ENCODE measurements at places on chromosomes 11 and 22. TPM values are rescaled to one million over a fixed set of nuclear protein-coding genes. Genes with fewer than 3 reads are reported as not detected.

GRCh38 chr11:126135235-126136176 lies 72.8 kb upstream of the CDON start:
- no peak for DNase-seq

DNA sequence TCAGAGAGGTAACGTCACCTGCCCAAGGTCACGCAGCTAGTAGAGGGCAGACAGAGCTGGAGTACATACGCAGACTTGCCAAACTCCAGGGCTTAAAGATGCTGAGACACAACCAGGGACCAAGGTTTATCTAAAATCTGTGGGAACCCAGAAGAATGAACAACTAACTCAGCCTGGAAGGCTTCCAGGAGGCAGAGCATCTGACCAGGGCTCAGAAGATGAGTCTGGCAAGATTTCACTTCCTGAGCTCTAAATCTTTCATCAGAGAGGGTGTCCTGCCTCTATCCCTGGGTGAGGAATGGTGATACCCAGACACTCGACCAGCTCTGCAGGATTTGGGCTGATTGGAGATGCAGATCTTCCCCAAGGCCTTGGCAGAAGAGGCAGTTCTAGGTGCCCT lies 9.1 kb downstream of the GAL3ST1 start:
- DNase-seq: no peak

DNA sequence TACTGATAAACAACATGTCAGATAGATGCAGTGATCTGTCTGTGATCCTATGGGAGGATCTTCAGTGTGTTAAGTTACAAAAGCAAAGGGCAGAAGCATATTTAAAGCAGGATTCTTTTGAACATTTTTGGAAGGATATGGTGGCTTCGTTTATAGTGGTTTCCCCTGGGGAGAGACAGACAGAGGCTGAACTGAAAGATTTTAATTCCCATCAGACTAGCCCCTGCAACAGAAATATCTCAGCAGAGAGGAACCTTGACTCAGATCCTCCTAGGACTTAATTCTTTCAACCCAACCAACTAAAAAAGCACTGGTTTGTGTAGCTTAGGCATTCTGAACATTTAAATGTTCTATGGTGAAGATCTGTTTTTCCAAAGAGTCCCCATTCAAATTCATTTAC lies 5.7 kb downstream of the CLTCL1 start:
- DNase-seq: no peak

DNA sequence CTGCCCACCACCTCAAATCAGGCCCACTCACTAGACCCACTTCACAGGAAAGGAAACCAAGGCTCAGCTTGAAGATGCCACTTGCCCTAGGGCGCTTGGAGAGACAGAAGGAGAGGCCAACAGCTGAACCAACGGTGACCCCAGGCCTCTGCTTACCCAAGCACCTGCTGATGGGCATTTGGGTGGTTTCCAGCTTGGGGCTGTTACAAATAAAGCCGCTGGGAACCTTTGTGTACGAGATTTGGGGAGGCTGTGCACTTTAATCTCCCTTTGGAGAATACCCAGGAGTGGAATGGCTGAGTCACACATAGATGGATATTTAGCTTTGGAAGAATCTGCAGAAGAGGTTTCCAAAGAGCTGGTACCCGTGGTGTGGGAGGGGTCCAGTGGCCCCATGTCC lies 50.9 kb upstream of the LINC01488 start:
- DNase-seq: no peak

DNA sequence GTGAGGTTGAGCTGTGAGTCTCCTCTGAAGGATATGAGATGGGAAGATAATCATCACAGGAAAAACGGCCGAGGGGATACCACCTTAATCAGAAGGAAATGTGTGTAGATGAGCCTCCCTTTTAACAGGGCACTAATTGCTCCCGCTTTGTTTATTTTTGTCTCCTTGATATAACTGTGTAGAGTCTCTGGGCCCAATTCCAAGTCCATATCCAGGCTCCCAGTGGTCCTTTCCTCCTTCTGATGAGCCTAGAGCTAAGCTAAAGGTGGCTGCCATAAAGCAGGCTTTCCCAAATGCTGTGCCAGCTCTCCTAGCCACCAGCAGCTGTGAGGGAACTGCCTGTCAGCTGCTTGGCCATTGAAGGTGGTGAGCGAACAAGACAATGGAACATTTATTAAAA lies 17.1 kb upstream of the CCDC90B start:
- DNase-seq: no peak

GRCh38 chr11:65473278-65473860 lies 25.5 kb upstream of the MALAT1 start:
- DNase-seq: no peak

- no peak for DNase-seq
Observed at GRCh38 chr22:27493796-27494195, 307.8 kb downstream of the MN1 start.

DNA sequence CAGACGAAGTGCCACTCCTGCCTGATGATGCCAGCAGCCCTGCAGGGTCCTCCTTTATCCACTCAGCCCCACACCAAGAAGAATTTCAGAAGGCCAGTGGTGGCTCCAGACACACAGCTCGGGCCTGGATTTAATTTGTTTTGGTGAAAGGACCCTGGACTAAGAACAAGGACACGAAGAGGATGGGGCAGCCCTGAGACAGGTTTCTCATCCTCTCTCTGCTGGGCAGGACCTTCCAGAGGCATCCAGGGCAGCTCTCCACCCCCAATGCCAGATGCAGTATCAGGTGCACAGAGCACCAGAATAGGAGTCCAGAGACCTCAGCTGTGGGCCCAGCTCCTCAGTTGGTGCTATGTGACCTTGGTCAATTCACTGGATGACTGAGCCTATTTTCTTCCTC lies 72.0 kb downstream of the TRIM29 start:
- no peak for DNase-seq

GRCh38 chr11:10201343-10201742 lies 92.7 kb downstream of the SBF2 start:
- no peak for DNase-seq

- DNase-seq: no peak
Observed at GRCh38 chr11:95161248-95161647, 69.8 kb downstream of the SESN3 start.

GRCh38 chr11:12133547-12134235 lies 23.3 kb downstream of the MICAL2 start:
- no peak for DNase-seq

GRCh38 chr22:20254975-20255946 lies 12.9 kb downstream of the RTN4R start:
- DNase-seq: no peak

DNA sequence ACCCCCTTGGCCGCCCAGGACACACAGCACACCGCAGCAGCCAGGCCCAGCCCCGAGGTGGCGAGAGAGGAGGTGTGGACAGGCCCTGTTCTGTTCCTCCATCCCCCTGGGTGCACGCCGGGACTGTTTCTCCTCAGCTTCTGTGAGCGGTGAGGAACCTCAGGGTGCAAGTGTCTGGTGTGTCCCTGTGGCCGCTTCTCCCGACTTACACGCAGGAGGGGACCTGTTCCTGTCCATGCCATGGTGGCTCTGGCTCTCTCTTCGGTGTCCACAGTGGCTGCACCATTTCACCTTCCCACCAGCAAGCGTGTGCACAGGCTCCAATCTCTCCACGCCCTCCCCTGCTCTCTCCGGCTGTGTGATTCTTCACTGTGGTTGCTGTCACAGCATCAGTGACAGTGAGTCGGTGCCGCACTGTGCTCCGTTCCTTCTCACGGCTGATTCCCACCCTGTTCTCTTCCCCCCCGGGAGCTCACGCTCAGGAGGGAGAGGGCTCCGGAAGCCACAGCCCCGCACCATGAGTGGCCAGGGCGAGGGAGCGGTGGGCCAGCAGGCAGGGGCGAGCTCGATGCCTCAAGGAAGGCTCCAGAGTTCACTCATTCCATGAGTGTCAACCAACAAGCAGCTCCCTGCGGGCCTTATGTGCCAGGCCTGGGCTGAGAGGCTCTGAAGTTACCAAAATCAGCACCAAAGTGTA lies 18.6 kb upstream of the WNT7B start:
- DNase-seq: no peak

DNA sequence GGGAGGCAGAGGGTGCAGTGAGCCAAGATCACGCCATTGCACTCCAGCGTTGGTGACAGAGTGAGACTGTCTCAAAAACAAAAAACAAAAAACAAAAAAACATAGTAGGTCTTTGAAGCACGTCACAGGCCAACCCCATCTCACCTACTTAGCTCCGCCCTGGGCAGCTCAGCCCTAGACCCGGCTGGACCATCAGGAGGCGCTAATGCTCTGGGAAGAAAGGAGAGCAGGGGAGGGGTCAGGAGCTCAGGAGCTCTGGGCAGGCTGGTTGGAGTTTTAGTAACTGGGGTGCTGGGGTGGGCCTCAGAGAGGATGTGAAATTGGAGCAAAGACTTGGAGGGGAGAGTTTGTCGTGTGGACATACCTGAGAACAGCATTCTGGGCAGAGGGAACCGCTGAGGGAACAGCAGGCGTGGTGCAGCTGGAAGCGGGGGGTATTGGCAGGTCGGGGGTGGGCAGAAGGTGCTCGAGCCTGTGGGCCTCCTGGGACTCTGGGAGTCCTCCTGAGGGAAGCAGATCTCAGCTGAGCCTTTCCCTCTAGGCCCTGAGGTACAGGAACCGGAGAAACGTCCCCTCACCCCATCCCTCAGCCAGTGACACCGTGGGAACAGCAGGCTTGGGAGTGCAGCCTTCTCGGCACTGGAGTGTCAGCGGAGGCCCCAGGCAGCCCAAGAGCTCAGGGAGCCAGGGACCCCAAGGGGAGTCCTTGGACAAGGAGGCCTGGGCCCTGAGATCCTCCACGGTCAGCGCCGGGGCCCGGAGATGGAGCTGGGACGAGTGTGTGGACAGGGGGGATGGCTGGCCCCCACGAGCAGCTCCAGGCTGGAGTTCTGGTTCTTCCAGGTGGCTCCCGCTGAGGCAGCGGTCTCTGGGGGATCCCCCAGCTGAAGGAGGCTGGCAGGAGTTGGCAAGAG lies 2.2 kb upstream of the RPS6KA4 start:
- peak; percentile 86 for DNase-seq

GRCh38 chr11:44694443-44694842 lies 32.3 kb upstream of the TSPAN18 start:
- no peak for DNase-seq

DNA sequence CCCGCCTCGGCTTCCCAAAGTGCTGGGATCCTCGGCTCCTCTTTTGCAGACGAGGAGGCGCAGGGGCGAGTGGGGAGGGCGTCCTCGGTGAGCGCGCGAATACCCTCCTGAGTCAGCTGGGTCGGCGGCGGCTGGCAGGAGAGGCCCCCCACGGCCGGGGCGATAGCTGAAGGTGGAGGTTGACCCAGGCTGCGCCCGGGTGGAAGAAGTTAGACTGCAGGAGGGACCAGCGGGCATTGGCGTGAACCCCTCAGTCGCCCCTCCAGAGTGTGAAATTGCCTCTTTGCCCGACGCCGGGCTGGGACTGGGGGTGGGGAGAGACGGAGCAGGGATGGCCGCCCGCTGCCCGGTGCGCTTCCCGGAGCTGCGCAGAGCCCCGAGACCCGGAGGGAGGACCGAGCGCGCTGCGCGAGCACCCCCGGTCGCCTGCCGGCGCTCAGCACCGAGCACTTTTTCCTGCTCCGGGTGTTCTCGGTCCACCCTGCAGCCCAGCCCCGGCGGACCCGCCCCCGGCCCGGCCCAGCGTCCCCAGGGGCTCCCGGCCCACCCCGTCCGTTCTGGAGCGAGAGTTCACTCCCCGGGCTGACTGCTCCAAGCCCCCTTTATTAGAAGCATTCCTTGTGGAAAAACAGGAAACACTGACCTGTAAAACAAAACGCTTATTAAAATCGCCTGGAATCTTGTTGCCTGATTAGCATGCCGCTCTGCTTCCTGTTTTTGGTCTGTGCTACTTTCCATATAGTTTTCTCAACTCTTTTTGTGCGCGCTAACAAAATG lies 13.7 kb upstream of the CPT1A start:
- DNase-seq: peak; percentile 60

DNA sequence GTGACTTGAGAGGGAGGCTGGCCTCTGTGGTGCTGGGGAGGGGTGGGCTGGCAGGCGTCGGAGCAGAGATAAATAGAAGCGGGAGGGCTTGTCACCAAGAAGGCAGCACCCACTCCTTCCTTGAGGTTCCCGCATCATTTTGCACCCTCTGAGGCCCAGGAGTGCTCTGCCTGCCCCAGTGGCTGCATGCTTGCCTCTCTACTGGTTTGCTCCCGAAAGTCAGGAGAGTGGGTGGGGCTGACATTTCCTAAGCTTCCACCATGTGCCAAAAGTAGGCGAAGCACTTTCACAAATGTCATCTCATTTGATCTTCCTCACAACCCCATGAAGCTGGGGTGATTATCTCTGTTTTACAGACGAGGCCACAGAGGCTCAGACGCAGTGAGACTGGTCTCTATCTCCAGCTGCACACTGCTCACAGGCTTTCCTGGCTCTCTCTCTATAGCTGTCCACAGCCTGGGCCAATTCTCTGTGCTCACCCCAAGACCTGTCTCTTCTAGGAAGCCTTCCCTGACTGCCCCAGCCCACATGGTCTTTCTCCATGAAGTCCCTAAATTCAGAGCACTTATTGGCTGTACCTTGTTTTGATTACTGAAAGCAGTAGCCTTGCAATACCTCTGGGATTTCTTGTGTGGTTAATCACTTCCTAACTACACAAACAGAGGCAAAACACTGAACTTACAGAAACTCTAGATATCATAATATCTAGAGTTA lies 2.6 kb upstream of the UCP3 start:
- DNase-seq: no peak

- DNase-seq: no peak
Observed at GRCh38 chr11:133916784-133917440, 39.9 kb downstream of the IGSF9B start.

DNA sequence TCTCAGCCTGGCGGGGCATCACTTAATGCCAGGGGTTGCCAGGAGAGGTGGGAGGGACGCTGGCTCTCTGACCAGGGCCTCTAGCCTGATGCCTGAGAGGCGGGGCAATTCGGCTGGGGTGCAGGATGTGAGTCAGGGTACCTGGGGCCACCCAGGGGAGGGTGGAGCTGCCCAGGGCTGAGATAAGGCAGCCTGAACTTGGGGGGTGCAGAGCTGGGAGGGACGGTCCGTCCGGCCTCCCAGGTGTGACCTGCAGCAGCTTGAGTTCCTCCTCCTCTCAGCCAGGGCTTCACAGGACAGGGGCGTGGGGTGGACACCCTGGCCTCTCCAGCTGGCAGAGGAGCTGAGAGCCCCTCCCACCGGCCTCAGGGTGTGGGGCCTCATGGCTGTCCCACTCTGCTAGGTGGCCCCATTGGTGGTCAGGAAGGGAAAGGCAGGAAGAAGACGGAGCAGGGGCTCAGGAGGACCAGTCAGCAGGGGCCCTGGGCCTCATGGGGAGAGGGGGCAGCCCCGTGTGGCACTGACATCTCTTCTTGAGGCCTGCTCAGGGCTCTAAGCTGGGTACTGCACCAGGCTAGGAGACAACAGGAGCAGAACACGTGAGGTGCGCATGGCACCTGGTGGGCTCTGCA lies 942 bp upstream of the RPS6KA4 start:
- DNase-seq: no peak

Gene OR51I1
- total RNA-seq: not detected

Gene GAL
- 1.7 TPM for total RNA-seq

Gene OR5W2
- total RNA-seq: not detected

Gene APOL4
- total RNA-seq: 0.82 TPM

Gene MB
- total RNA-seq: 0.53 TPM

Gene MISFA
- 0.65 TPM for total RNA-seq

Gene LRRN4CL
- total RNA-seq: 0.40 TPM

Gene KCNJ4
- total RNA-seq: 0.82 TPM

Gene OR2AG2
- total RNA-seq: 0.25 TPM

Gene ACR
- total RNA-seq: not detected

Gene CALCB
- total RNA-seq: 3.1 TPM

Gene SLCO2B1
- total RNA-seq: 0.12 TPM

Gene PDXP
- total RNA-seq: 25.1 TPM

Gene F2
- total RNA-seq: 0.06 TPM
